ENCODE measurements at places on chromosomes 4 and X.

- no peak for DNase-seq
Measured at GRCh38 chr4:73181231-73181630, 77.4 kb downstream of the ANKRD17 start.

DNA sequence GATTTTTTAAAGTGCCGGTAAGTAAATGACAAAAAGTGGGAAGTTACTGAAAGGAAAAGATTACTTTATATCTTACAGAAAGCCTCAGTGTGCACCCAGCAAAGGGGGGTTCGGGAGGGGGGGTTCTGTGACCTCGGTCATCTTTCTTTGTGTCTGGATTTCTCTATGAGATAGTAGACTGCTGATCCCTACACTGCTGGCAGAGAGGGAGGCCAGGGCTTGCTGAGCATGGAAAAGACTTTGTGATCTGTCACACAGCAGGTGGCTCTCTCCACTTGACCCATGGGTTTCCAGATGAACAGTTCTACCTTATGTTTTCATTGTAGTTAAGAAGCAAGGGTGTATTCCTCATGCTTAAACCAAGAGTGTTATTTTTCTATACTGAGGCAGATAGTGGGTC, 475.6 kb downstream of the PCDH10 start:
- no peak for DNase-seq

- DNase-seq, result no peak
Measured at GRCh38 chrX:109848461-109849050, 115.5 kb upstream of the ACSL4 start.

- no peak for DNase-seq
Measured at GRCh38 chrX:153624196-153625091, 22.6 kb upstream of the DUSP9 start.

GRCh38 chr4:81227968-81228367, 12.9 kb upstream of the PRKG2 start:
- DNase-seq, result no peak

GRCh38 chr4:18859468-18859867, 837.9 kb upstream of the LCORL start:
- DNase-seq, result no peak

DNA sequence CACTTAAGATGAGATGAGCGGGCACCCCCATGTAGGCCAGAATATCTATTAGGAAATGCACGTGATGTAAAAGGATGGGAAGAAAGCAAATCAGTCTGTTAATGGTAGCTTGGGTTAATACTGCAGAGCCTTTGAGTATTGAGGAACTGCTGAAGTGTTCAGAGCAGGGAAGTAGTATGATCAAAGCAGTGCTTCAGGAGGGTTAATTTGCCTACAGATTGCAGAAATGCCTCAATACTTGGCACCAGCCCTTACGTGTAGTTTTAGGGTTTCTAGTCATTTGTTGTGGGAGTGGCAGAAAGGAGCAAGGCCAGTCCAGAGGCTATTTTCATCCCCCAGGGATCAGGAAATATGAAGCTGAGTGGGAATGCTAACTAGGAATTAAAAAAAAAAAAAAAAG, 19.7 kb downstream of the ZFX start:
- DNase-seq, result no peak
